ENCODE measurements at places on chromosomes 2 and 18.

GRCh38 chr18:32893915-32894314, 121.1 kb upstream of the KLHL14 start:
- no peak for DNase-seq

DNA sequence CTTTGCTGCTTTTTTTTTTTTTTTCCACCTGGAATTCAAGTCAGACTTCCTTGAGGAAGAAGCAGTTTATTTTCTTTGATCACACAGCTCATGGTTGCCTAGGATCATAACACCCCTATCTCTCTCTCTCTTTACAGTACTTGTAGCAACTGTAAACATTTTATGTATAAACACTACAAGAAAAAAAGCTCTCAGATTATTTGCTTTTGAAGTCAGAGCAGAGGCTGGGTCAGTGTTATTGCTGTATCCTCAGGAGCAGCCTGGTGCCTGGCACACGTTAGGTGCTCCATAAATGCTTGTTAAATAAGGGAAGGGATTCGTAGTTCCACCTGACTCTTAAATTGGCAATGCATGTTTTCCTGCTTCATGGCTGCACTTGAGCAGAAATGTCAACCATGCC, 221.2 kb downstream of the TGIF1 start:
- no peak for DNase-seq

GRCh38 chr2:196980473-196980872, 54.0 kb upstream of the PGAP1 start:
- DNase-seq, result no peak

DNA sequence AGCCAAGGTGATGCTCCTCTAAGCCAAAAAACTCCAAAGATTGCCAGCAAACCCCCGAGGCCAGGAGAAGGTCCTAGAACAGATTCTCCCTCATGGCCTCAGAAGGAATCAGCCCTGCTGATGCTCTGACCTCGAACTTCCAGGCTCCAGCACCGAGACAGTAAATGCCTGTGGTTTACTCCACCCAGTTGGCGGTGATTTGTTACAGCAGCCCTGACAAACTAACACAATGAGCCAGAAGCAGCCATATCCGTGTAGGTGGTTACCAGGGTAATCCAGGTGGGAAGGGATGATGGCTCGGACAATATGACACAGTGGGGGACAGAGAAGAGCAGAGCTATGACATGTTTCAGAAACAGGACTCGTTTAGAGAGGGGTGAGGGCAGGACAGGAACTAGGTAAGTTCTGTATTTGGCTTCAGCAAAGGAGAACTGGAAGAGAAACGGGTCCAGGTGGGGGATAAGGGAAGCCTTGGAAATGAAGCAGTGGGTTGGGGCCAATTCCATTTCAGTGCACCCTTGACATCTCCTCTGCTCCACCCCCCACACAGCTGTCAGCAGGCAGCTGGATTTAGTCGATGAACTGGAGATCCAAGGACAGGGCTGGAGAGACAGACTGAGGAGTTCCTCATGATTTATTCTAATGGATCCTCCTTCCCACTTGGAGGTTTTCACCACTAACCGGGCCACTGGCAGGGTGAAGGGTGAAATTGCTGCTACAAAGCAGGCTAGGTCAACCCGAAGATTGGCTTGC, 179.7 kb upstream of the SH3BP4 start:
- DNase-seq, result no peak

- DNase-seq, result no peak
These were observed at the start of gene SULT1C2 for GRCh38 chr2:108288534-108289106. SULT1C2 (plus strand) TSS chr2:108288895; CDS start chr2:108293668, 4,773 bp downstream.

DNA sequence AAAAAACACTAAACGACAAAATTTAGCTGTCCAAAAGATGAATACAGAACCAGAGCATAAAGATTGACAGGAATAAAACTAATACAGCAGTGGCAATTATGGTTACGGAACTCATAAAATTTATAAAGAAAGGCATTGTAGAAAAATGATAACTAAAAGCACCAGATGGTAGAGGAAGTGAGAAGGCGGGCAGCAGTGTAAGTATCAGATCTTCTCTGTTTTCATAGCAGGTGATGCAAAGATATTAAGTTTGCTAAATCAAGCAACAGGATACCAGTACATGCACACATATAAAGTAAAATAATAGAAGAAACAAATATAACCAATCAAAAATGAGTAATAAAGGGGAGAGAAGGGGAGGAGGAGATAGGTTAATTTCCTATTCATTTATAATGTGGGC, 103.9 kb upstream of the MEX3C start:
- DNase-seq, result no peak

- no peak for DNase-seq
These were observed 668.0 kb upstream of the FAM98A start for GRCh38 chr2:34266908-34267697.

DNA sequence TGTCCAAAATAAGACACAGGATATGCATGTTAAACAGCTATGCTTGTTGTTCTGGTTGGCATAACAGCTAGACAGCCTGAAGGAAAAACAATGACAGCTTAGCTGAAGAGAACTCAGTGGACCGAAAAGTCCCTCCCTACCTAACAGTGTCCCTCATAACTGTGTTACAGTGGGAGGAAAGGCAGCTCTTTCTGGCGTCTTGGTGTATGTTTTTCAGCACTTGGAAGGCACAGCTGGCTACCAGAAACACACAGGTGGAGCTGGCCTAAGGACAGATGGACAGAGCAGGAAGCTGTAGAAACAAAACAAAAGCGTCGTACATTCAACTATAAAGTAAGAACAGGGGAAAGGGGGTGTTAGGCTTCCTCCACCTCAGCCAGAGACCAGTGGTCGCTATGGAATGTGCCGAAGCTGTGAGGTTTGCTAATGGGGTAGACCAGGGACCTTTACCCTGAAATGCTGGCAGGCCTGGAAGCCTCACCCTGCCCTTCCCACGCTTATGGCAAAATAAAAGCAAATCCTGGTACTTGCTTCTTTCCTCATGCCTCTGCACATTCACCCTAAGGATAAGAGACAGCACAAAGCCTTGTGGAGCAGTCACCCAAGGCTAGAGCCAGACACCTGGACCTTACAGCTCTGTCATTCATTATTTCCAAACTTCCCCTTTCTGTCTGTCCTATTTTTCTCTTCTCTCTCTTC, 103.5 kb upstream of the TRIB2 start:
- DNase-seq, result no peak

DNA sequence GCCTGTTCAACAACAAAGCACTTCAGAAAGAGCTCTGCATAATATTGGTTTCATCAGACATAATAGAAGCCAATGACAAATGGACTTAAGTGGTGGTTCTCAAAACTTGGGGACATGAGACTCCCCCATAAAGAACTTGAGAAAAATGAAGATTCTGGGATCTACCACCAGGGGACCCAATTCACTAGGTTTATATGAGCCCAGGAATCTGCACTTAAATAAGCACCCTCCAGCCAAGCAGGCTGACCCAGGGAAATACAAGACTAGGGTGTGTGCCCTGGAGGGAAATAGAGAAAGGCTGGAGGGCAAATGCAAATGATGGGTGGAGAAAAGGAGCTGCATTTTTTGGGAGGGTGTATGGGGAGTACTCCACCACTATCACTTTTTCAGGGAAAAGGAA, 52.5 kb downstream of the SATB2 start:
- no peak for DNase-seq

DNA sequence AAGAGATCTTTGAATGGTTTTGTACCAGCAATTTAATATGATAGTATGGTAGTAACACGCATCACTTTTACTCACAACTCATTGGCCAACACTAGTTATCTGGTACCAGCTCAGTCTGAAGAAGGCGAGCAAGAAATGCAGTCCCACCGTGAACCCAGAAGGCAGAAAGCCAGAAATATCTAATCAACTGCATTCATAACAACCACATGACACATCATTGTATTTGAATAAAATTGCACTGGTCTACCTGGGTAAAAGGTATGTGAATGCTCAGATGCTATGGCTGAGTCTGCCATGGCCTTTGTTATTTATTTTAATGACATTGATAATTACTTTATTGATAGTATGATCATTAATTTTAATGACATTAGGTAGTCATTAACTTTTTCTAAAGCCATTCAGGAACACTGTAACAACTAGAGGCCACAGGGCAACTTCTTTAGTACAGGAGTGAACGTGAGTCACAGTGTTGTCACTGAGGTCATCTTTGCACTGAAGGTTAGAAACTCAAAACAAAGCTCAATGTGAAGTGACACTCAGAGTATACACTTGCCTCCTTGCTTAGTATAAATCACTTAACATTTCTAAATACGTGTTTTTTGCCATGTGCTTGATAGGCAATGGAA, 475.6 kb upstream of the TNP1 start:
- DNase-seq, result no peak

DNA sequence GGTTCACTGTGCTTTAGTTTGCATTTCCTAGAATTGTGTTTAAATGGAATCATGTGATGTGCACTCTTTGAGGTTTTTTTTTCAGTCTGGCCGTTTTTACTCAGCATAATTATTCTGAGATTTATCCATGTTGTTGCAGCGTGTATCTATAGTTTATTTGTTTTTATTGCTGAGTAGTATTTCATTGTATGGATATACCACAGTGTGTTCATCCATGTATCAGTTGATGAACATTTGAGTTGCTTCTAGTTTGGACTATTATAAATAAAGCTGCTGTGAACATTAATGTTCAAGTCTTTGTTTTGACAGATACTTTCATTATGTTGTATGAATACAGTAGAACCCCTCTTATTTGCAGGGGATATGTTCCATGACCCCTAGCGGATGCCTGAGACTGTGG, 39.1 kb downstream of the TRAF3IP1 start:
- DNase-seq, result no peak

GRCh38 chr2:239710953-239711861, 310.4 kb upstream of the HDAC4 start:
- no peak for DNase-seq

DNA sequence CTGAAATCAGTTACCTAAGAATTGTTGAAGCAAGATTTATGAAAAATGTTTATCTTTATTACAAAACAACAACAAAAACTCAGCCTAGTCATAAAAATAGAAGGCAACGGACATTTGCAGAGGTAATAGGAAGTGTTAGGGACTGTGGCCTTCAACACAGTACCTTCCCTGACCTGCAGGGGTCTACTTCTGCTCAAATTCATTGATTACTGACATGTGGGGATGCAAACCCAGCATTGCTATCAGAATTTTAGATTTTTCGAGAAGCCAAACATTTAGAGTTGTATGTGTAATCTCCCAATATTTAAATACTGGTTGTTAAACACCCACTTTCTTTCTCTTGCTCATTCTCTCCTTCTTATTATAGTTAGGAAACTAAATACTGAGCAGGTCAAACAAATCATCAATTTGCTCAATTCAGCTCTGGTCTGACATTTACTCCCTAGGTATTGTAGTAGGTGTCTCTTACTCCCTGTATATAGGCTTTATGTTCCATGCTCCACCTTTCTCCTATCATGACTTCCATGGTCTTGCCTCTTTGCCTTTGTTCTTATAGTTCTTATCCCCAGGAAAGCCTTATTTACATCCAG, 198.5 kb downstream of the UBE2E3 start:
- no peak for DNase-seq

DNA sequence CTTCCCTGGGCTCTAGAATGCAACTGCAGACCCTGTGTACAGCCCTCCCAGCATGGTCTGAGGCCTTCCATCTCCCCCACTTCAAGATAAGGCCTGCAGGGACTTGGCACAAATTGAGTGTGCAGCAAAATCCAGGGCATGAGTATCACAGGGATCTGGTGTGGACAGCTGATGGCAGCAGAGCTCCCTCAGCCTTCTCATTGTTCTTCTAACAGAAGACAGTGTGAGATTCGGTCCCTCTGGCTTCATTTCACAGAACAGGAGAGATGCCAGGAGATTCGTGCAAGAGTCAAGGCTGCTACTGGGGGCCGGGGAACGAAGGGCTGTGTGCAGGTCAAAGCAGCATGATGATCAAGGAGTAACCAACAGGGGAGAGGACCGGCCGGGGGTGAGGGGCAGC, 85.8 kb downstream of the UXS1 start:
- no peak for DNase-seq

- no peak for DNase-seq
These were observed 297.4 kb upstream of the ACVR2A start for GRCh38 chr2:147547440-147547839.

GRCh38 chr2:172969166-172969565, 106.5 kb upstream of the MAP3K20 start:
- no peak for DNase-seq

- no peak for DNase-seq
These were observed 81.5 kb upstream of the YWHAQ start for GRCh38 chr2:9712263-9712662.

- no peak for DNase-seq
These were observed 87.2 kb upstream of the ZEB2 start for GRCh38 chr2:144607099-144607498.

DNA sequence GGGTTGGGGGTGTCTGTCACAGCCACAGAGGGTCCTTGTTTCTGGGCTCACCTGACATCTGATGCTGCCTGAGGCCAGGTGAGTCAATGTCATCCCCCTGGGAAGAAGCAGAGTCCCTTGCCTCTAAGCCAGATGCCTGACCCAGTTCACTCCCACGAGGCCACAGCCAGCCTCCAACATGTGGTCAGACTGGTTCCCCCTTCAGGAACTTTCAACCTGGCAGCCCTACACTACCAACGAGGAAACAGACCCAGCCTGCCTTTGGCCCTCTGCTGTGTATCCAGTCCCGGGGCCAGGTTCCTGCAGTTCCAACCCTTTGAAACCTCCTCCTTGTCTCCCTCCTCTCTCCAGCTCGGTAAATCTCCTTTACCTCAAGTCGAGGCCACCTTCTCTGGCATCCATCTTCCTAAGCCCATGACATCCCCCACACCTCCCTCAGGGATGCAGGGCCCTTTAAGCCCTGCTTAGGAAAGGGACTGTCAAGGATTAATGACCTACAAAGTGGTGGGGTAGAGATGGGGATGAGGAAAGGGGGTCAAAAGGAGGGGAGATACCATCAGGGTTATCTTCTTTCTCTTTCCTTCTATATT, 49.2 kb upstream of the SMAD2 start:
- no peak for DNase-seq

DNA sequence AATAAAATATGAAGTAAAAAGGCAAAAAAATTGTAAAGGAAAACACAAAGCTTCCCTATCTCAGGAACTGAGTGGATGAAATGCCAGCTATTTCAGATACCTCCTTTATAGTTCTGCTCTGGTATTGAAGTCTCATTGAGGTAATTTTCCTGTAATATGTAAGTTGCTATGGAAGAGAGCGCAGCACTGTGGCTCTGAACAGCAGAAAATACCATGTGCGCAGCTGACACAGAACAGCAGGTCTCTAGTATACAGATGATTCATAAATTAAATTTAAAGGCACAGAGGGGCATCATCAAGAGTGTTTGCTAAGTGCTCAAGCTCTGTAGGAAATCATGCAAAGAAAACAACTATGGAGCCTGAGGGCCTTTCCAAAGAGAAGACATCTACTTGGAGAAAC, 315.3 kb upstream of the CDH7 start:
- DNase-seq, result no peak

- no peak for DNase-seq
These were observed 25.7 kb upstream of the CRIM1 start for GRCh38 chr2:36329746-36330472.

Measured in T-helper 17 cell (primary cell).